ENCODE measurements at places on chromosomes 16 and 17.

DNA sequence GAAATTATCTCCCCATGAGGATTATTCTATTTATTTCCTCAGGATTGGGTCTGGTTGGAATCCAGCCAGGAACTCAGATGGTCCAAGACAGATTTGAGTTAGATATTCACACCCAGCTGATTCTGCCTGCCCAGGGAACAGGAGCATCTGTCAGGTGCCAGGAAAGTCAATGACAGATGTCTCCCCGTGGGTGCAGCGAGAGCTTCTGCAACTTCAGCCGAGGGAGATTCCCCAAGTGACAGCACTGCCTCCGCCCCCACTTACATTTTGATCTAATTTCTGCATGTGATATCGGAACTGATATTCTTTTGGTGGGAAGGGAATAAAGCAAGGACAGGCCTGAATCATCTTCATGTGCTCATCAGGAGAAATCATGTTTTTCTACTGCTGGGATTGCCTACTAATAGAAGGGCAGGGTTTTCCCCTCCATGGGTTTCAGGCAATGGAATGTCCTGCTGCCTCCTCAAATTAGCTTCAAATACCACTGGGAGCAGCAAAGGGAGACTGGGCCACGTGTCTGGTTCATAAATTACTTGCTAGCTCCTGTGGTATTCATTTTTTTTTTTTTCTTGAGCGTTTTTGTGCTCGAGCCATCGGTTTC lies 15.7 kb upstream of the DHX8 start:
- DNase-seq = peak; percentile 57

GRCh38 chr17:16122697-16123434 lies 92.5 kb downstream of the NCOR1 start:
- no peak for DNase-seq

DNA sequence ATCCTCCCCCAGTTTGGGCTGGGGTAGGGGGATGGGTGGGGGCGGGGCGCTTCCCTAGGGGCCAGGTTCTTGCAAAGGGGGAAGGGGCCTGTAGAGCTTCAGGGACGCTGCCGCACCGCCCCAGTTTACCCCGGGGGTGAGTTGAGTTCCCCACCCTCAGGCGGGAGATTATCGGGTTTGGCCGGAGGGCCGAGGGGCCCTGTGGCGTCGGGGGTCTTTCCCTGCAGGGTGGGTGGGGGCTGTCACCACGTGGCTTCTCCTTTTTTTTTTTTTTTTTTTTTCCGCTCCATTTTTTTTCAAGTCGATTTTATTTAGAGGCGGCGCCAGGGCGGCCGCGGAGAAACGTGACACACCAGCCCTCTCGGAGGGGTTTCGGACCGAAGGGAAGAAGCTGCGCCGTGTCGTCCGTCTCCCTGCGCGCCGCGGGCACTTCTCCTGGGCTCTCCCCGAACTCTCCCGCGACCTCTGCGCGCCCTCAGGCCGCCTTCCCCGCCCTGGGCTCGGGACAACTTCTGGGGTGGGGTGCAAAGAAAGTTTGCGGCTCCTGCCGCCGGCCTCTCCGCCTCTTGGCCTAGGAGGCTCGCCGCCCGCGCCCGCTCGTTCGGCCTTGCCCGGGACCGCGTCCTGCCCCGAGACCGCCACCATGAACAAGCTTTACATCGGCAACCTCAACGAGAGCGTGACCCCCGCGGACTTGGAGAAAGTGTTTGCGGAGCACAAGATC lies at the start of gene IGF2BP1:
Gene IGF2BP1 (plus strand): TSS at position 283 of the 724 bp plus-strand sequence. CDS start 361 bp downstream, at position 644.
- peak; percentile 81 for DNase-seq

DNA sequence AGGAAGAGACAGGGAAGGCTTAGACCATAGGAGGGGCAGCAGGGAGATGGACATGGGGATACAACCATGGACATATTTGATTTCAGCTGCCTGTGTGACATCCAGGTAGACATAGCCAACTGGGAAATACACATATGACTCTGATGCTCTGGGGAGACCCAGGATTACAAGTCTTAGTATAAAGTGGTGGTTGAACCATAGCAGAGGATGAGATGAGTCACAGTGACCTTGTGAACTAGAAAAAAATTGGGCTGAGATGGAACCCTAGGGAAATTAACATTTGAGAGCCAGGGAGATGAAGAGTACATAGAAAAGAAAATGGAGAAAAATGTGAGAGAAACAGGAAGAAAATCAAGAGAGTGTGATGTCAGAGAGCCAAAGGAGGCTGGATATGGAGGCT lies 10.2 kb downstream of the MARCHF10 start:
- DNase-seq = no peak

- DNase-seq = no peak
These were observed 132.6 kb downstream of the ZNF778 start for GRCh38 chr16:89349947-89350633.

DNA sequence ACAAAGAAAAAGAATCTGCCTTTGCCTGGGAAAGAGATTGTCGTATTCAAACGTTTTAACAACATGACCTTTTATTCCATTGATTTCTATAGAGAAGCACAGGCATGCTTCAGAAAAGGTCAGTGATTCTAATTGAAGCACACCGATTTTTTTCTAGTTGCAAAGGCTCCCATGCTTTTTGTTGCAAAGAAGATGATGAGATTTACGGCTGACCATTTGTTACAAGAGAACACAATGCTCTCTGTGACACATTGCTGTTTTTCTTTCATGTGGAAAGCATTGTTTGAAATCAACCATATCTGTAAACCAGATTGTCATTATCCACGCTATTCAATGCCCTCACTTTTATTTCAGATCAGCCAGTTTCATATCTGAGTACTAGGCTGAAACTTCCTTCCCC lies 99.8 kb downstream of the NLK start:
- no peak for DNase-seq

GRCh38 chr16:58638148-58639036 lies 8.8 kb upstream of the CNOT1 start:
- DNase-seq = peak; percentile 90

DNA sequence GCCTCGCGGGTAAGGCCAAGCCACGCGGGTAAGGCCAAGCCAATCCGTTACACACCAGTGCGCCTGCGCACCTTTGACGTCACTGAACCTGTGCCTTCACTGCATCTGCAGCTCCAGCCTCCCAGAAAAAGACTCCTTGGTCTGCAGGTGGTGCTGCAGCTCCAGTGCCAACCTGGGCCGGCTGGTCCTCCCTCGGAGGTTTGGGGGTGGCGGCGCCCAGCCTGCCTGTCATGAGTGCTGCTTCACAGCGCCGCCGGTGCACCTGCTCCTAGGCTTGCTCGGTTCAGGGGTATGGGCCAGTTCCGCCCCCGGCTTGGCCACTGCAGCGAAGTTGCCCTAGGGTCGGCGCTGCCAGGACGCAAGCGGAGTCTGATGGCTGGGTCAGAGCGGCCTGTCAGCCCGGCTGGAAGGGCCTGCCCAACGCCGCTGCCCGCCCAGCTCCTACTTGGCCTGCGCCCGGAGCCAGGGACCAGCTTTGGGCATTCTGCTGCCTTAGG lies 146.6 kb downstream of the USP22 start:
- no peak for DNase-seq

- DNase-seq = no peak
These were observed 13.5 kb downstream of the CUEDC1 start for GRCh38 chr17:57941384-57942370.

DNA sequence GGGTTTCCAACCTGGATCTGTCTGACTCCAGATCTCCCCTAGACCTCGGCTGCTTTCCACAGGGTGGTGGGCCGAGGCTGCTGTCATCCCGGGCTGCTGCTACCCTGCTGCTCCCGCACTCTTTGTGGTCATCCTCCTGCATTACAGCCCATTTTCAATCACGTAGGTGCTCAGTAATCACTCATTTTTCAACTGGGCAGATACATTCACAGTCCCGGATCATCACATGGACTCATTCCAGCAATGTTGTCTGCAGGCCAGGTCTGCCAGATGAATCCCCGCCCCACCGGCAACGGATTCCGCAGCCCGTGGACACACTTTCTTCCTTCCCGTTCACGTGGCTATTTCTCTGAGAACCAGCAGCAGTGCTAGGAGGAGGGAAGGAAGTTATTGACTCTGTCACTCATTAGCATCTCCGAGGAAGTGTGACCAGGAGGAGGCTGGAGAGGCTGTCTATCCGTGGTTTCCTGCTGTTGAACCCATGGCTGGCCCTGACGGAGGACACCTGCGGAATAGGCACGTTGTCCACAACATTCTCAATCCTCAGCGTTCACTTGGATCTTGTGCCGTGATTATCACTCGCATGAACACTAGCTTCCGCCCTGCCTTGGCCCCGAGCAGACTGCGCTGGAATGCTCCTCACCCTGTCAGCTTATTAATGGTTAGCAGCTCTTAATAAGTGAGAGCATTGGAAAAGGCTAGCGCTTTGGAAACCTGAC lies 14.7 kb upstream of the ZCCHC14 start:
- DNase-seq = no peak

- no peak for DNase-seq
These were observed 4.1 kb downstream of the ZNF688 start for GRCh38 chr16:30567160-30567990.

DNA sequence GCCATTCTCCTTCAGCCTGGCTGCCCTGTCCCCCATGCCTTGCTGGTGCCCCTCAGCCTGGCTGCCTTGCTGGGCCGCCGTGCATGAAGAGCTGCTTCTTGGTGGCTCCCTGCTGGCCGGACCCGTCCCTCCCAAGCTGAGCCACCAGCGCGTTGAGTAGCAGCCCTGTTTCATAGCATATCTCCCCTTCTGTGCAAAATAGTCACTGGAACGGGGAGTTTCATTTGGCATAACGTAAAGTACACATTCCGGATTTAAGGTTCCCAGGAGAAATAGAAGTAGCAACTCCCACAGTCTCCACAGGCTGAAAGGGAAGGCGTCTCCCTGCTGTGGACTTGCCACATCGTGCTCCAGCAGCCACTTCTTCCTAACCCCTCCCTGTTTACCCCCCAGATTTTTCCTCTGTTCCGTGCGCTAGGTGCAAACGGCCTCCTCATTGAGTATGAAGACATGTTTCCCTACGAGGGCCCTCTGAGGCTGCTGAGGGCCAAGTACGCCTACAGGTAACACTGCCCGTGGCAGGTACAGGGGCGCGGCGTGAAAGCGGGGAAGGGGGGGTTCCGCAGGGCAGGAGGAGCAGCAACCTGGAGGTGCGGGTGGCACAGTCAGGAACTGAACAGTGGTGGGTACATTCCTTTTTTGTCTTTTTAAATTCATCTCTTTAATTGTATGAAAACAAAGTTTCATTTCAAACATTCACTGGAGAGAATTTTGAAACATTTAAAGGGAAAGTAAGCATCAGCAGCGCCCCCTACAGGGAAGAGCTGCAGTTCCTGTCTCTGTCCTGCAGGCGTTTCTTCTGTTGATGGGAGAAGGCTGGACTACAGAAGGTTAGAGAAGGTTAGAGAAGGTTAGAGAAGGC lies 5.8 kb upstream of the OGFOD3 start:
- DNase-seq = no peak

GRCh38 chr17:28929787-28930186 lies 21.5 kb downstream of the PHF12 start:
- no peak for DNase-seq

DNA sequence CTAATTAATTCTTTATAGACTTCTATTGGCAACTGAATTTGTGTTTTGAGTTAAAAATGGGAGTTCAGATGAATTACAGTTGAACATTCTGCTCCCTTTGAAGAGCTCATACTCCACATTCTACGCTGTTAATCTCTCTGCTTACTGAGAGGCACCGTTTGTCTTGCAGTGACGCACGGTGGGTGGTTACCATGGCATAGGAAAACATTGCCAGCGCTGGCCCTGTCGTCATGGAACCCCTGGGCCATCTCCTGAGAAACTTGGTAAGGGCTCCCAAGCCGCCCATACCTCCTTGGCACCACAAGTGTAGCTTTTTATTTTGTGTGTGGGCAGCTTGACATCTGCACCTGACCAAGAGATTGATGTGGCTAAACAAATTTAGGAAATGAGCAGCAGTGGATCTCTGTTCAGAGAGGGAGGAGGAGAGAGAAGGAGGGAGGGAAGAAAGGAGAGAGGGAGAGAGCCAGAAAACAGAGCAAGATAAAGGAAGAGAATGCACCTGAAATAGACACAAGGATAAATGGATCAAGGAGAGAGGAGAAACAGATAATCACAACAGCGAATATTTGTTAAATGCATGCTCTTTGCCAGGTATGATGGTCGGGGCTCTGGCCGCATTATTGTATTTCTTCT lies 398.5 kb downstream of the HAPSTR1 start:
- no peak for DNase-seq

DNA sequence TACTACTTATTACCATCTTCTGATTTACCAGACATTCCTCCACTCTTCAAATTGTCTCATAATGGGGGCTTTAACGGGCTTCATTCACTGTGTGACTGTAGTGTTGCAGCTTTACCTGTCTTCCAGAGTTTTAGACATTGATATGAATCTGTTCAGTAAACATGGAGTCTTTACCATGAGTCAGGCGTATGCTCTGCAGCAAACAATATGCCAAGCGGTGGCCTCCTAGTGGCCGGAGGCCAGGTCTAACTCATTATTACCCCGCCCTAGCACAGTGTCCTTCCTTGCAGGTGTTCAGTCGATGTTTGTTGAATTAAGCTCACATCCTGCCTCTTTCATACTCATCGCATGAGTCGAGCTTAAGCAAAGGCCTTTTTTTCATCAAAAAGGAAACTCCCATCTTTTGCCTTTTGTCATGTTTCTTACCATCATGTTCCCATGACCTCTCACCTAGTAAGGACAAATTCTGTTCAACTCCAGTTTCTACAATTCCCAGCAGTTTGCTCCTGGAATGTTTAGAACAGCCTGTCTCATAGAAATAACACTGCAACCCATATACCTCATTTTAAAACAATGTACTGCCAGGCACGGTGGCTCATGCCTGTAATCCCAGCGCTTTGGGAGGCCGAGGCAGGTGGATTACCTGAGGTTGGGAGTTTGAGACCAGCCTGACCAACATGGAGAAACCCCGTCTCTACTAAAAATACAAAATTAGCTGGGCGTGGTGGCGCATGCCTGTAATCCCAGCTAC lies 39.4 kb downstream of the TUBD1 start:
- DNase-seq = no peak

- peak; percentile 22 for DNase-seq
These were observed 72.4 kb downstream of the CES1 start for GRCh38 chr16:55760310-55761001.

DNA sequence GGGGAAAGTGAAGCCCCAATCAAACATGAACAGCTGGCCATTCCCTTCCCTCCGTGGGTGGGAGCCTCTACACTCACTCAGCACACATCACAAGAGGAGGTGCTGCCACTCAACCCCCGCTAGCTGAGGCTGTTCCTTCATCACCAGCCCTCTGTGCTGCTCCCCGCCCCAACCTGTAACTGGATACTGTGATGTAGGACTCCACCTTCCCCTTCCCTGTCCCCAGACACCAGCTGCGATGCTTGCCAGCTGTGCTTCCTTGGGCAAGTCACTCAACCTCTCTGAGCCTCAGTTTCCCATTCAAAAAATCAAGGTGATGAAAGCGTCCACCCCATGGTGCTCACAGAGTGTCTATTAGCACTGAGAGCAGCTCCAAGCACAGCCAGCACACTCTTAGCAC lies 273.2 kb downstream of the MRTFB start:
- no peak for DNase-seq
